ENCODE measurements at places on chromosomes 16 and 17.

- DNase-seq, result no peak
These were observed 12.7 kb downstream of the CNEP1R1 start for GRCh38 chr16:50037662-50038220.

GRCh38 chr16:22813948-22814710 is at the start of gene HS3ST2:
Gene HS3ST2 (plus strand): TSS chr16:22814162. CDS start chr16:22814611, 449 bp downstream.
- no peak for DNase-seq

- peak; percentile 60 for DNase-seq
These were observed 4.9 kb downstream of the CDK3 start for GRCh38 chr17:76005263-76006149.

GRCh38 chr17:28372203-28372944 is 880 bp downstream of the SARM1 start:
- DNase-seq, result no peak

- no peak for DNase-seq
These were observed 2.4 kb downstream of the SPN start for GRCh38 chr16:29665294-29666077.

- DNase-seq, result no peak
These were observed 23.3 kb downstream of the PHF12 start for GRCh38 chr17:28928061-28928460.

Measured in stimulated activated CD4-positive, alpha-beta T cell treated with anti-CD3 and anti-CD28 coated beads, Interleukin-15, amount 100 ng/mL, for 1 hour (primary cell).